ENCODE measurements at places on chromosomes 3 and 15. TPM values are rescaled to one million over a fixed set of nuclear protein-coding genes. Genes with fewer than 3 reads are reported as not detected.

MKRN3 gene
- total RNA-seq: 0.28 TPM

ATP13A5 gene
- not detected for total RNA-seq

IDH2 gene
- 60.1 TPM for total RNA-seq

UBXN7 gene
- 17.8 TPM for total RNA-seq

KNL1 gene
- 32.8 TPM for total RNA-seq

COLQ gene
- 0.07 TPM for total RNA-seq
